ENCODE measurements at places on chromosomes 5 and 9.

- DNase-seq: no peak
Measured at GRCh38 chr5:122077366-122078115, 518 bp downstream of the LOX start.

- DNase-seq: peak; percentile 5
Measured at GRCh38 chr5:142507531-142508372, 178.1 kb downstream of the FGF1 start.

- no peak for DNase-seq
Measured at GRCh38 chr5:147451193-147451592, 58.7 kb downstream of the DPYSL3 start.

DNA sequence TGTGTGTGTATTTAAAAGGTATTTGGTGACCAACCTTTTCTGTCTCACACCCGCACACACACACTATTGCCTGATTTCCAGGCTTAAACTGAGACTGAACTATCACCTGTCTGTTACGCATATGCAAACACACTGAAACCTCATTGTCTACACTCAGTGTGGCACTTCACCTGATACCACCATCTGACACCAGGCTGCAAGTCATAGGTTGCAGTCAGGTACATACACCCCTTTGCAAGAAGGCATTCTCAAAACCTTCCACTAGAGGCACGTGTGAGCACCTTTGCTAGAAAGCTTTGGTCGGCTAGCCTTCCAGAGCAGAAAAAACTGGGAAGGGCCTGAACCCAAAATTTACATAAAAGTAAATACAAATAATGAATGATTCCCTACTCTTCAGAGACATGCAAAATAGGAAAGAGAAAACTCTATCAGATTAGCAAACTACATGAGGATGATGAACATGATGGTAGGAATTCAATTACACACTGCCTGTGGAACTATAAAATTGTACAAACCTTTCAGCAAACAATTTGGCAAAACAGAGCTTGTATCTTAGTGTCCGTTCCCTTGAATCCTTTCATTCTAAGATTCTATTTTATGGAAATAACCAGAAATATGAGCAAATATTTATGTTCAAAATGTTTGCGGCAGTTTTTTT lies 5.9 kb upstream of the FOXD1 start:
- no peak for DNase-seq

DNA sequence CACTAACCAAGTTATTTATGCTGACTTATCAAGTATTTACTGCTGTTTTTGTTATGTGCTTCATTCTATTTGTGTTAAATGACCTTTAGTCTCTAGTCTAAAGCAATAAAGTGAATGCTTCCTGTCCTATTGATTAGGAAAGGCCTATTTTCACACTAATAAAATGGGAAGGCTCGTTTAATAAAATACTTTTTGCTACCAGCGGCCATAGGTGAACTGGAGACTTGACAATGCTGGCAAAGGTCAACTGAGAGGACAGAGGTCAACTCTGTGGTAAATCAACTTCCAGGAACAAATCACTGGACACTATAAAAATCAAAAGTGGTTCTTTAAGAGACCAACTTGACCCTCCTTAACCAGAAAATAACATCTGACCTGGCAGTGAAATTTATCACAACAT lies 634.3 kb downstream of the ISL1 start:
- no peak for DNase-seq

GRCh38 chr5:97192580-97193354 lies 9.7 kb upstream of the RIOK2 start:
- DNase-seq: no peak

GRCh38 chr9:76181020-76181641 lies 213.1 kb downstream of the RFK start:
- no peak for DNase-seq

GRCh38 chr9:23541976-23542375 lies 284.1 kb downstream of the ELAVL2 start:
- no peak for DNase-seq

- no peak for DNase-seq
Measured at GRCh38 chr5:167725264-167725663, 566.2 kb upstream of the WWC1 start.

GRCh38 chr5:156451505-156451904 lies 124.5 kb downstream of the SGCD start:
- DNase-seq: no peak

DNA sequence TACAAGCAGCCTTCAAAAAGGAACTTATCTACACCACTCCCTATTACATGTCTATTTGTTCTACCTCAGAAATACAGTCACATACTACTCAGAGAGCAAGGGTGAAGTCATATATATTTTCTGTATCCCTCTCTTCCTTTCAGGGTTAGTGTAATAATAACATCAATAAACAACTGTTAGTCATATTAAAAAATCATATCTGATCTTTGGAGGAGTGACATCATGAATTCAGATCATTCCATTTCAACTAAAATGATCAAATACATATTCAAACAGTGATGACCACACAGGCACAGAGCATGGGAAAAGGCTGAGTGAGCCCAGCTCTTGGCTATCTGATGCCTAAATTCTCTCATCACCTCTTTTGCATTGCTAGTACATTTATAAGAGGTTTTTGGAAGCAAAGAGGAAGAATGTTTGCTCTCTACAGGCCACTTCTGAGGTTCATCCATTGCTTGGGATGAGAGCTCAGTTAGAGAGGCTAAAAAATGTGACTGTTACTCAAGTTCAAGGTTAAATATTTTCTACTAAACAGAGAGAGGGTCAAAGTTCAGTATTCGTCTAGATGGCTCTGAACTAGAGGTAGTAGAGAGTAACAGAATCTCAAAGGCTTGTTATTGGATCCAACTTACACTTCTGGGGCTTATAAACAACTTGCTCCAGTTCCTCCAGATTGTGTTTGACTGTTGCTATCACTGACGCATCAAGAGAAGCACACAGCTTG lies 39.0 kb downstream of the RIGI start:
- DNase-seq: no peak

DNA sequence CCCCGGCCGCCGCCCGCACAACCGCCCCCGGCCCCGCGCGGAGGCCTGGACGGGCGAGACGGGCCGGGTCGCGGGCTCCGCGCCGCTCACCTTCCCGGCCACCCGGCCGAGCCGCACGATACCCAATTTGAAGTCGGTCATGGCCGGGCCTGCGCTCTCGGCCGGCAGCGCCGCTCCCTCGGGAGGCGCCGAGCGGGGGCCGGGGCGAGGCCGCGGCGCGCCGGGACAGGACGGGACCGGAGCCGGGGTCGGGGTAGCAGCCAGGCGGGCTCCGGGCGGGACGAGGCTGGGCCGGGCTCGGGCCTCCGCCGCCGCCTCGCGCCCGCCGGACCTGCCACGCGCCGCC lies 216 bp downstream of the ZMYND19 start:
- DNase-seq: no peak

- DNase-seq: no peak
Measured at GRCh38 chr9:98251551-98251950, 3.9 kb downstream of the TBC1D2 start.

- no peak for DNase-seq
Measured at GRCh38 chr9:27599102-27599869, 26.0 kb upstream of the C9orf72 start.

DNA sequence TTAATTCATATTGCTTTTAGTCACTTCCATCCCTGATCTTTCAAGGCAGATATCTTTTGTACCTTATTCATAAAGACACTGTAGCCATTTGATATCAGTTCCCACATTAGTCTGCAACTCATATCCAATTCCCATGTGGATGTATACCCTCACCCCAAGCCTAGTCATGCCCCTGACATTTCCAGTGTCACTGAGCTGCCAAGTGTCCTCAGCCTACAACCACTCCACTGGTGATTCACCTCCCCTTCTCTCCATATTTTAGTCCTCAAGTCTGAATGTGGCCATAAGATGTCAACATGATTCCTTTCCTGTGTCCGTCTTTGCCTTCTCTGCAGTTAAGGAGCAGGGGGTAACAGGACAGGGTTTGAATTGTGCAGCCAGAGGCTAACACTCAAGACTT lies 346.9 kb downstream of the RAB3C start:
- DNase-seq: no peak

DNA sequence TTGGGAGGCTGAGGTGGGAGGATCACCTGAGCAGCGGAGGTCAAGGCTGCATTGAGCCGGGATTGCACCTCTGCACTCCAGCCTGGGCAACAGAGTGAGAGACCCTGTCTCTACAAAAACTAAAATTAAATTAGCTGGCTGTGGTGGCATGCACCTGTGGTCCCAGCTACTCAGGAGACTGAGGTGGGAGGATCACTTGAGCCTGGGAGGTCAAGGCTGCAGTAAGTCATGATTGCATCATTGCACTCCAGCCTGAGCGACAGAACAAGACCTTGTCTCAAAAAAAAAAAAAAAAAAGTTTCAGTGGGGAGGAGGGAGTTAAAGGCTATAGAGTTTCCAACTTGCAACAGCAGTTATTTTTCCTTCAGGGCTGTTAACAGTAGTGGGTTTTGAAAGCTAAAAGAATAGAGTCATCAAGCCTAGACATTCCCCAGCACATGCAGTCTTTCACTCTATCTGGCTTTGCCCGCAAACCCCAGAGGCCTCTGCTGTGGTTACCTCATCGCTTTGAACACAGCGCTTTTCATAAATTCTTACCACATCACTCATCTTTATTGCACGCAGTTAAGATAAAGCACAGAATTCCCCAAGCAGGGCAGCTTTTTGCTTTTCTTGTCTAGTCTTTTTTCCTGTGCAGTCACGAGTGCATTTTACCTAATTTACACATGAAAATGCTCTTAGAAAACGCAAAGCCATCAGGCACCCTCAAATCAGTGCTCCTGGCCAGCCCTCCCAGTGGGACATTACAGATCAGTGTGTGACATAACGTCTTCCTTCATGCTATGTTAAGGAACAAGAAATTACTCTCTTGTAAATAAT lies 8.7 kb upstream of the SLC2A8 start:
- peak; percentile 52 for DNase-seq

DNA sequence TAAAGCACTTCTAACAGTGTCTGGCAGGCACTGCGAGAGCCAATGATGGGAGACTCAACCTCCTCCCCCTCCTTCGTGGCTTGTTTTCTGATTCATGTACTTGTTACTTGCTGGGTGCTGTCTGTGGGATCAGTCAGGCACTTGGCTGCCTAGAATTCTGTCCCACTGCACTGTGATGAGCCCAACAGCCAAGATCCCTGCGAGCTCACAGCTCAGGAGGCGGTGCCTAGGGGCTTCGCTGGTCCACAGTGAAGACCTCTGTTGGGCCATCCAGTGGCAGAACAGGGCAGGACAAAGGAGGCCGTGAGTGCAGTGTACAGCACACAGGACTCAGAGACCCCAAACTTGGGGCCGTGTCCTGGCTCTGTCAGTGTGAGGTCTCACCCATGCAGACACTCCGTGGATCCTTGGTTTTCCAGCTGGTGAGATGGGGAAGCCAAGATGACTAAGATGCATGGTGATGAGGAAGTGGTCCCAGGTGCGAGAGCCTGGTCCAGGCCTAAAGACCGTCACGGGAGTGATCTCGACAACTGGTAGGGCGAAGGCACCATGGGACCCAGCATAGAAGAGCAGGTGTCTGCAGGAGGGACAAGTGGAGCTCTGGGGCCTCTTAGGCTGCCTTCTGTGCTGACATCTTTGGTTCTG lies 19.5 kb downstream of the MYMK start:
- no peak for DNase-seq

GRCh38 chr5:109697339-109697738 lies 7.6 kb downstream of the MAN2A1 start:
- DNase-seq: no peak

DNA sequence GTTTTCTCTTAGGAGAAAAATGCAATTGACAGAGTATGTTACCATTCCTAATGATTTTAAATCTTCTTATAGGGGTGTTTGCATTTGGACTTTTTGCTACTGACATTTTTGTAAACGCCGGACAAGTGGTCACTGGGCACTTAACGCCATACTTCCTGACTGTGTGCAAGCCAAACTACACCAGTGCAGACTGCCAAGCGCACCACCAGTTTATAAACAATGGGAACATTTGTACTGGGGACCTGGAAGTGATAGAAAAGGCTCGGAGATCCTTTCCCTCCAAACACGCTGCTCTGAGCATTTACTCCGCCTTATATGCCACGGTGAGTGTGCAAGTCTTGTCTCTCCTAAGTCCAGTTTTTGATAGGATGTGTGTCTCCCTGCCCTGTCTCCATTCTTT lies 75.7 kb downstream of the BAAT start:
- no peak for DNase-seq

DNA sequence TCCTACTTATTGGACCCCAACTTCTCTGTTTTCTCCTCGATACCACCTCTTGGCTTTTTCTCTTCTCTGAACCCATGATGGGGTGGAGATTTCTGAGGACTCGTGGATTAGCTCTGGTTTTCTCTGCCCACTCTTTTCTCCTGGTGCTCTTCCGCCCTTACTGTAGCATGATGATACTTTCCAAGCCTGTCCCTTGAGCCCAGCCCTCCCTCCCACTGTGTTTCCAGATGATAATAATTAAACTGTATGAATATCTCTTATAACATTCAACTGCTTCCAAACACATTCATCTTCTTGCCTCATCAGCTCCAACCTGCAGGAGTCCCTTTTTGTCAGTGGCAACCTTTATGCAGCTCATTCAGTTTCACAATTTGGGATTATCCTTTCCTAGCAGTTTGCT lies 494.2 kb upstream of the KLF4 start:
- DNase-seq: no peak

DNA sequence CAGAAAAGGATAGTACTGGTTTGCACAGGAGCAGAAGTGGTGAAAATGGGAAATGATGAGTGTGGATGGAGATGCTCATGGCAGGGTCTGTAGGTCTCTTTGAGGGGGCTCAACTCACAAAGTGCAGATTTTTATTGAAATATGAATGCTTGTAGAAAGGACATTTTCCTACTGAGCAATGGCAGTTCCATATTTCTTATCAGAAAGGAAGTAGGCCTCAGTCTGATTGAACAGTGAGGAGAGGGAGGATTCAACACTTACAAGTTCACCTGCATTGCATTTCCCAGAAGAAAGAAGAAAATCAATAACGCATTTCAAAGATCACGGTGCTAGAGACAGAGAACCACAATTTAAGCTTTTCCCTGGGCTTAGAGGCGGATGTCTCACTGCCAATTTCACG lies 49.2 kb downstream of the ANXA2R start:
- DNase-seq: no peak

DNA sequence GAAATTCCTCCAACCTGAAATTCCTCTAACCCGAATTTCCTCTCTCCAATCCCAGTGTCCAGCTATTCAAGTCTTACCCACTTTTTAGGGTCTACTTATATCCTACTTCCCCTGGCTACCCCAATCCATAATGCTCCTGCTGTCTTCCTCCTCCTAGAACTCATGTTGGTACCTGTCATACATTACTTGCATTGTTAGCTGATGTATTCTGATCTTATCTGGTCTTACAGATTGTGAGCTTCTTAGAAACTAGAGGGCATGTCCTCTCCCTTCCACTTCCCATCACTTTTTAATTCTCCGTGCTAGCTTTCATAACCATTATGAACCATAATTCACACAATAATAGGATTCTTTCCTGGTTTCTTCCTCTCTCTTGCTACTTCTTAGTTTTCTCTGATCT lies 336.1 kb downstream of the CWC27 start:
- no peak for DNase-seq
